ENCODE measurements at places on chromosomes 1 and 21. TPM values are rescaled to one million over a fixed set of nuclear protein-coding genes. Genes with fewer than 3 reads are reported as not detected.

FCN3 gene
- total RNA-seq = 0.32 TPM

DNA sequence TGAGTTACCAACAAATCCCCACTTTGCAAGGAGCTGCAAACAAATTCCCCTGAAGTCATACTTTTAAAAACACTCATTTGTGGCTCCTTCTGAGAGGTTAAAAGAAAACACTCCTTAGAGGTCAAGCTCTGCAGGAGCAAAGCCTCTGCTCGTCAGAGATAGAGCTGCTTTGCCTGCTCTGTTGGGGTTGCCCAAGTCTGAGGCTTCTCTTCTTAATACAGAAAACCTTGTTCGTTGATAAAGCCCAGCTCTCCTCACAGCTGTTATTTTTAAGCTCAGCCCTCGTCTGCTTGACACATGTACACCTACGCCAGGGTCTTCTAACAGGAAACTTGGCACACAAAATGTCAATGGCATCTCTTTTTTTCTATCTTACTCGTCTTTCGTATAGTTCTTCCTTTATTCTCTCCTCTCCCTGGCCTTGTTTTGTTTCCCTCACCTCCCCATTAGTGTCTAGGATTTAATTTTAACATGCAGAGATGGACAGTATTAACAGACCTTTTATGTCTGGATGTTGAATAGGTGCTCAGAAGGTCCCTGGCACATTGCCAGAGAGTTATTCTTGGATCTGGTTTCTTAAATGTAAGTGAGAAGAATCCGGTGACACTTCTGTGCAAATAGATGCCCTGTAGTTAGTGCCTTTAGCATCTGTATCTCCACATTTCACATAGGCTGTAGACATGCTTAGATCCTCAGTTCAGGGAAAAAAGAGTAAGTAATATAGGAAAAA lies 86.0 kb downstream of the LRRC53 start:
- no peaks in the 10 kb centered on the region for H3K36me3 ChIP-seq
- DNase-seq = no peak
- no peaks in the 10 kb centered on the region for H3K27me3 ChIP-seq
- H3K27ac ChIP-seq = no peak overlapping the region

- no peaks in the 10 kb centered on the region for H3K36me3 ChIP-seq
- no peaks in the 10 kb centered on the region for H3K4me1 ChIP-seq
- no peak overlapping the region for H3K27ac ChIP-seq
- no peaks in the 10 kb centered on the region for H3K27me3 ChIP-seq
- no peak for DNase-seq
Observed at GRCh38 chr1:107262467-107263286, 121.8 kb downstream of the NTNG1 start.

KRTAP19-3 gene
- total RNA-seq = not detected

DNA sequence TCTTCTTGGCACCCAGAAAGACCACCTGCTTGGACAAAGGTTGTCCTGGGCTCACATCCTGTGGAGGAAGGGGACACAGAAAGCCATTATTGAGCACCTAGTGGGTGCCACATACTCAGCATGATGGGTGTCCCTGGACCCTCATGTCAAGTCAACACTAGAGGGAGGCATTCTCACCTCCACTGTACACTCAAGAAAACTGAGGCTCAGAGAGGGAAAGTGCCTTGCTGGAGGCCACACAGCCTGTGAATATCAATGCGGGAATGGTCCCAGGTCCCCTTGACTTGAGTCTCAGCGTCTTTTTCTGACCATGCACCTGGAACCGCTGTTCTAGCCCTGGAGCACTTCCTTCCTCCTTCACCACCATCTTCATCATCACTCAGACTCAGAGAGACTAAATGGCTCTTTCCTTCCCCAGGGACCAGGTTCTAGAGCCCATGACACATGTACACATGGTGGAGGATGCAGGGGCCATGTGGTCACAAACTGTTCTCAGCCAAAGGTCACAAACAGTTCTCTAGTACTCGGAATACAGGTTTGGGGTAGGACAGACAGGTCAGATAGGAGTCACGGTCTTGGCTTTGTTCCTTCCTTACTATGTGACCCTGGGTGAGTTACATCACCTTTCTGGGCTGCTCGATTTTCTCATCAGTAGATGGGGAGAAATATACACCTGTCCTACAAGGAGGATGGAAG lies 89.2 kb upstream of the WNT4 start:
- H3K36me3 ChIP-seq = no peaks in the 10 kb centered on the region
- no peaks in the 10 kb centered on the region for H3K4me1 ChIP-seq
- no peak for DNase-seq
- H3K27ac ChIP-seq = no peak overlapping the region

ADAMTS4 gene
- total RNA-seq = 0.13 TPM
